ENCODE measurements at places on chromosomes 11 and 22.
A peak's percentile ranks its signal among the peaks of the same experiment; 100 is the strongest.

DNA sequence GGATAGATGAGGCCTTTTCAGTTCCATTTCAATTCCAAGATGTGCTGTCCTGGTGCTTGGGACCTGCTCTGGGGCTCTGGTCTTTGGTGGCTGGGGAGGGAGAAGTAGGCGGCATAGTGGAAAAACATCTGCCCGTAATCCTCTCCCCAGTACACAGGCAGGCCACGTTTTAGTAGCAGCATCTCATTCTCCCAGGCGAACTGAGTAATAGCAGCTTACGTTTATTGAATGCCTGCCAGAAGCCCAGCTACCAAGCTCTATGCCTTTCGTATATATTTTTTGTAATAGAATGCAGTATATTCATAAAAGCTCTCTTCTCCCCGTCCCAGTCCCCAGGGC lies 11.4 kb downstream of the ACO2 start:
- DNase-seq, result peak; percentile 66

DNA sequence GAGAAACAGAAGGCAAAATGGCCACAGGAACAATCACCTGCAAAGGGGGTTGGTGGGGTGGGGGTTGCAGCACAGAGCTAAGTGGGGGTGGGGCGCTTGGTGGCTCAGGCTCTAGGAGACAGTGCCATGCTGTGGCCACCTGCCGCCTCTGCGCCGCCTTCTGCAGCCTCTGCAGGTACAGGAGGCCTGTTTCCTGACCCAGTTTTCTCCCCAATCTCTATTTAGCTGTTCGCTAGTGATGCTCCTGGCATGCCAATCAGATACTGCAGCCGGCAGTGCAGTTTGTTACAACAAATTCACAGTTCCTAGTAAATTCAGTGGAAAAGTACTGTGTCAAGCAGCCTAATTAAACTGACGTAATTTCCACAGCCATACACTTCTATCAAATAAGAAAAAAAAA lies 106.4 kb downstream of the SERGEF start:
- DNase-seq, result no peak

- no peak for DNase-seq
Measured at GRCh38 chr11:134670247-134670782, 258.3 kb upstream of the B3GAT1 start.

DNA sequence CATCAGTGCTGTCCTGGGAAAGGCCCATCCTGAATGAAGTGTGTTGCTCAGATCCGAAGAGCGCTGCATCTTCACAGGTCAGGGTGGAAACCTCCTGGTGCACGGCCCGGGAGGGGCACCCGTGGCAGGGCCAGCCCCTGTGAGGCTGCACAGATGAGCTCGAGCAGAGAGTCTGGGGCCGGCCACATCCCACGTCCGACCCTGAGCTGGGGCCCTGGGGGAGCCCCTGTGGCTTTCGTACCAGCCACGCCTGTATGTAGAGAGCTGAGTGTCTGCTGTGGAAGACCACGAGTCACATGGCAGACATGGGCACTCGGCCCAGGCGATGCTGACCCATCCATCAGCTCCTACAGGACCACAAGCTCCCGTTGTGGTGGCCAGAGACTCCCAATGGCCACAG lies 24.9 kb upstream of the SEPTIN5 start:
- no peak for DNase-seq

- no peak for DNase-seq
Measured at GRCh38 chr11:1576825-1577224, 4.8 kb upstream of the DUSP8 start.

- no peak for DNase-seq
Measured at GRCh38 chr22:48820481-48821345, 1007.0 kb downstream of the BRD1 start.

- DNase-seq, result no peak
Measured at GRCh38 chr22:41534219-41534618, 10.1 kb downstream of the POLR3H start.

DNA sequence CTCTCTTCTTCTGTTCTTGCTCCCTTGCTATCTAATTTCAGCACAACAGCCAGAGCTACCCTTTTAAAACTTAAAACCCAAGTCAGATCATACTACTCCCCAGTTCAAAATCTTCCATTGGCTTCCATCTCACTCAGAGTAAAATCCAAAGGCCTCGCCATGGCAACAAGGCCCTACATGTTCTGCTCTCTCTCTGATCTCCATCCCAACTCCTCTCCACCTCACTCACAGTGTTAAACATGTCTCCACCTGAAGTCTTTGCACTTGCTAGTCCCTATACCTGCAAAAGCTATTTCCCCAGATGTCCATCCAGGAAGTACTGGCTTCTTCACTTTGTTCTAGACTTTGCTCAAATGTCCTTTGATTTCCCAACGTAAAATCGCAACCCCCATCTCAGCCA lies 3.0 kb upstream of the GRAP2 start:
- no peak for DNase-seq

DNA sequence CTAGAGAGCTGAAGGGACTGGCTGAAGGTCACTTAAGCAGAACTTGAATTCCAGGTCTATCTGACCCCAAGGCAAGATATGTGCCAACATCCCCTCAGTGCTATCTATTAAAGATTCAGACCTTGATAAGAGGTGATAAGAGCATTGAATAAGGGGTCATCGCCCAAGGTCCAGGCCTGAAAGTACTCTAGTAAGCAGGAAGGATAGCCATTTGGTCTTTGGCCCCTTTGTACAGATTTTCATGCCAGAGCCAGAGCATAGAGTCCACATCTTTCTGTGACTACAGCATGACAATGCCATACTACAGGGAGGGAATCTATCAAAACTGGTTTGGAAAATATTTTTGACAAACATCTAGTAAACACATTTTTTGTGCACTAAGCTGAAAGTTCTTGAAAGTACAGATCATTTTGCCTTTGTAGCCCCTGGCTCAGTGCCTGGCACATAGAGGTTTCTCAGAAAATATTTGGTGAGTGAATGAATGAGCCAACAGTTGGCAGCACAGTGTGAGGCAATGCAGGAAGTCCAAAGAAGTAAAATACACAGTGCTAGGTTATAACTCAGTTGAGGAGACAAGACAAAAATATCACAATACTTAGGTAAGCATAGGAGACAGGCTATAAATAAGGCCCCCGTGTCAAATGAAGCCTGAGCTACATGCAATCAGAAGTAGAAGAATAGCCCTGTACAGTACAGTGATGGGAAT lies 15.1 kb upstream of the RRAS2 start:
- DNase-seq, result peak; percentile 33

DNA sequence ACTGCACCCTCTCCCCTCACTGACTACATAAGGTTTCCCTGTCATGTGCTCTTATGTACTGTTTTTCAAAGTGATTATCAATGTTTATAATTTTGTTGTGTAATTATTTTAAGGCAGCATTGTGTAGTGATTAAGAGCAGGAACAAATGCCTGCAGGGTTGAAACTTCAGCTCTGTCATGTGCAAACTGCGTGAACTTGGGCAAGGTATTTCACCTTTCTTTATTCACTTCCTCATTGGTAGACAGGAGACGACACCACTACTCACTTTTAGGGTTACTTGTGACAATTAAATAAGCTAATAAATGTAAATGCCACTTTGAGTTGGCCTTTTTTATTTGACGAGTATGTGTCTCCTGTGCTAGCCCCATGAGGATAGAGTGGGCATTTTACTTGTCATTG lies 86.5 kb upstream of the E2F8 start:
- DNase-seq, result no peak

DNA sequence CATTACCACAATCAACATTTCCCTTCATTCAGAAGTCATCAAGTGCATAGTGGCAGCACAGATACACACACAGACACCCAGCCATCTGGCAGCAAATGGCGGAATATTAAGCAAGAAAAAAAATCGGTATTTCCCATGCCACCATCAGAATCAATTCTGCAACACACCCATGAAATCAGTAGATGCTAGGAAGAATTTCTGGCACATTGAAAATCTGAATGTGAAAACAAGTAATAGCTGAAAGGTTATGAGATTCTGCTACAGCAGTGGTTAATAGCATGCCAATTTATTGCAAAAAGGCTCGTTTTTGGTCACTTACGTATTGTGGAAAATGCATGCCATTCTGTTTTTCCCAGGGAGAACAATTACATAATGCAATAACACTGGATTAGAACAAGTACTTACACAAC lies 91.1 kb downstream of the PICALM start:
- DNase-seq, result no peak
